ENCODE measurements at places on chromosomes 7 and 10.

- no peak within 1 kb of the TSS for H3K4me3 ChIP-seq
- H3K4me1 ChIP-seq, result no peaks in the 10 kb centered on the region
- no peak within 1 kb of the TSS for H3K27ac ChIP-seq
- no peaks in the 10 kb centered on the region for H3K27me3 ChIP-seq
- no peaks in the 10 kb centered on the region for H3K36me3 ChIP-seq
These were observed at the start of gene FAM237B for GRCh38 chr7:90320801-90321494. FAM237B (minus strand) TSS chr7:90321304; CDS start chr7:90319748, 1,556 bp downstream.

GRCh38 chr7:143958781-143959180, 4.1 kb downstream of the OR2F1 start:
- H3K27me3 ChIP-seq, result no peaks in the 10 kb centered on the region
- no peaks in the 10 kb centered on the region for H3K4me1 ChIP-seq
- H3K36me3 ChIP-seq, result no peaks in the 10 kb centered on the region
- no peak overlapping the region for H3K4me3 ChIP-seq
- DNase-seq, result no peak

GRCh38 chr7:131897790-131898165, 341.4 kb upstream of the PODXL start:
- peaks cover 43% of the 10 kb centered on the region for H3K4me1 ChIP-seq
- DNase-seq, result no peak
- no peaks in the 10 kb centered on the region for H3K27me3 ChIP-seq
- H3K27ac ChIP-seq, result no peak overlapping the region
- no peak overlapping the region for H3K4me3 ChIP-seq

- H3K36me3 ChIP-seq, result no peaks in the 10 kb centered on the region
- no peaks in the 10 kb centered on the region for H3K27me3 ChIP-seq
- no peak overlapping the region for H3K4me3 ChIP-seq
These were observed 31.8 kb upstream of the NKX6-2 start for GRCh38 chr10:132817701-132818211.

GRCh38 chr10:71752391-71753090, 20.8 kb downstream of the VSIR start:
- DNase-seq, result no peak
- H3K36me3 ChIP-seq, result no peaks in the 10 kb centered on the region
- no peaks in the 10 kb centered on the region for H3K4me1 ChIP-seq
- no peak overlapping the region for H3K27ac ChIP-seq

GRCh38 chr7:126635545-126635944, 617.2 kb downstream of the GRM8 start:
- H3K27me3 ChIP-seq, result no peaks in the 10 kb centered on the region
- no peaks in the 10 kb centered on the region for H3K36me3 ChIP-seq
- H3K27ac ChIP-seq, result no peak overlapping the region
- no peak for DNase-seq
- no peak overlapping the region for H3K4me3 ChIP-seq

DNA sequence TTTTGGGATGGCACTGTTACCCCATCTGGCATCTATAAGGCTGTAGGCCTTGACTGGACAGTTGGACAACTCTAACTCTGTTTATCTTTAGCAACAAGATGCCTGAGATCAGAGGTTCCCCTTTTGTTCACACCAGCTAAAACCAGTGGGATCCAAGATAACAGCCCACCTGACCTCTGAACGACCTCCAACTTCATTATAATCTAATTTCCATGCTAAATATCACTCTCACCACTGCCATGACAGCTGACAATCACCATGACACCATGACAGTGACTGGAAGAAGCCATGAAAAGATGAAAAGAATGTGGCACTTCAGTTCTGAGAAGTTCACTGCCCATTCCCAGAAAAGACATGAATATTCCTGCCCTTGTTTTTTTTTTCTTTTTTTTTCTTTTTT, 281.4 kb upstream of the TAC1 start:
- no peak overlapping the region for H3K4me3 ChIP-seq
- DNase-seq, result no peak
- H3K27me3 ChIP-seq, result peaks cover 9% of the 10 kb centered on the region
- no peaks in the 10 kb centered on the region for H3K36me3 ChIP-seq
- H3K4me1 ChIP-seq, result no peaks in the 10 kb centered on the region
- H3K27ac ChIP-seq, result no peak overlapping the region

DNA sequence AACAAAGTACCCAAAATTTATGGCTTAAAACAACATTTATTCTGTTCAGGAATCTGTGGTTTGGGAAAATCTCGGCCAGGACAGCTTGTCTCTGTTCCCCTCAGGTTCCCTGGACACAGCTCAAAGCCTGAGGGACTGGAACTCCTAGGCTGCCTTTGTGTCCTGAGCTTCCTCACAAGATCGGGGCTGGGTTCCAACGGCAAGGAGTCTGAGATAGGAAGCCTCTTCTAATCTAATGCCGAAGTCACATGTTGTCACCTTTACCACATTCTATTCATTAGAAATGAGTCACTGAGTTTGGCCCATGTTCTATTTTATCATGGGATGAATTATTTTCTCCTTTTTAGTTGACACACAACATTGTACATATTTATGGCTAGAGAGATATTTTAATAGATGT, 80.5 kb downstream of the ANKRD26 start:
- no peaks in the 10 kb centered on the region for H3K4me1 ChIP-seq
- H3K27ac ChIP-seq, result no peak overlapping the region
- H3K4me3 ChIP-seq, result no peak overlapping the region
- peaks cover 2% of the 10 kb centered on the region for H3K36me3 ChIP-seq

- H3K27ac ChIP-seq, result no peak overlapping the region
- no peak overlapping the region for H3K4me3 ChIP-seq
- peaks cover 14% of the 10 kb centered on the region for H3K27me3 ChIP-seq
- no peaks in the 10 kb centered on the region for H3K4me1 ChIP-seq
These were observed 218.7 kb downstream of the USP6NL start for GRCh38 chr10:11392776-11393175.

- no peak overlapping the region for H3K27ac ChIP-seq
- H3K36me3 ChIP-seq, result no peaks in the 10 kb centered on the region
- H3K27me3 ChIP-seq, result no peaks in the 10 kb centered on the region
- H3K4me3 ChIP-seq, result no peak overlapping the region
- no peak for DNase-seq
These were observed 117.3 kb downstream of the PRPF18 start for GRCh38 chr10:13703997-13704536.

GRCh38 chr7:22406715-22407114, 49.8 kb upstream of the RAPGEF5 start:
- no peak overlapping the region for H3K4me3 ChIP-seq
- H3K4me1 ChIP-seq, result no peaks in the 10 kb centered on the region
- no peak for DNase-seq
- no peak overlapping the region for H3K27ac ChIP-seq
- H3K36me3 ChIP-seq, result no peaks in the 10 kb centered on the region

GRCh38 chr10:95987685-95988426, 55.5 kb upstream of the CCNJ start:
- H3K27me3 ChIP-seq, result peaks cover 13% of the 10 kb centered on the region
- no peak for DNase-seq
- H3K36me3 ChIP-seq, result no peaks in the 10 kb centered on the region
- H3K4me3 ChIP-seq, result no peak overlapping the region
- H3K4me1 ChIP-seq, result no peaks in the 10 kb centered on the region

GRCh38 chr7:129536323-129536722, 34.0 kb downstream of the SMKR1 start:
- no peaks in the 10 kb centered on the region for H3K36me3 ChIP-seq
- H3K27me3 ChIP-seq, result no peaks in the 10 kb centered on the region
- DNase-seq, result no peak
- H3K4me1 ChIP-seq, result peaks cover 10% of the 10 kb centered on the region
- H3K4me3 ChIP-seq, result no peak overlapping the region
- no peak overlapping the region for H3K27ac ChIP-seq

GRCh38 chr7:44175730-44176129, 13.5 kb downstream of the GCK start:
- H3K36me3 ChIP-seq, result no peaks in the 10 kb centered on the region
- no peak overlapping the region for H3K27ac ChIP-seq
- H3K4me1 ChIP-seq, result peaks cover 10% of the 10 kb centered on the region

DNA sequence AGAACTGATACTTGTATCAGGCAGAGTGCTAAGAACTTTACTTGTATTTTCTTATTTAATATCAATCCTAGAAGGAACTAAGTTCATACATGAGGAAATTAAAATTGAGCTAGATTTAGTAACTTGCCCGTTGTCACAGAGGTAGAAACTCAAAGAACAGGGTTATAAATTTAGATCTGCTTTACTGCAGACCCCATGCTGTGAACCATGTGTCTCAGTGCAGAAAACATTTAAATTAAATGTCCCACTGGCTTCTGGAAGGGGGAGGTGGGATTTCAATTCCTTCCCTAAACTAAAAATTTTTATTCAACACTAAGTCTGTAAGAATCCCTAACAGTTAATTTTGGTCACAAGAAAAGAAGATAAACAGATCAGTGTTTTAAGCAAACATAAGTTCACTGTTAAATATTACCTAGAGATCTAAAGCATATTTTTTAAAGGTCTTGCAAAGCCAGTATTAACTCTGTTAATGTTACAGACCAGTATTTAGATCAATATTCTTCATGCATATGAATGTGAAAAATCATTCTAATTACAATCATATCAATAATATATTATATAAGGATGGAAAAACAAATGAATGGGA, 23.1 kb downstream of the WASL start:
- no peak overlapping the region for H3K4me3 ChIP-seq
- no peaks in the 10 kb centered on the region for H3K27me3 ChIP-seq
- no peaks in the 10 kb centered on the region for H3K36me3 ChIP-seq
- no peak overlapping the region for H3K27ac ChIP-seq
- H3K4me1 ChIP-seq, result peaks cover 4% of the 10 kb centered on the region

DNA sequence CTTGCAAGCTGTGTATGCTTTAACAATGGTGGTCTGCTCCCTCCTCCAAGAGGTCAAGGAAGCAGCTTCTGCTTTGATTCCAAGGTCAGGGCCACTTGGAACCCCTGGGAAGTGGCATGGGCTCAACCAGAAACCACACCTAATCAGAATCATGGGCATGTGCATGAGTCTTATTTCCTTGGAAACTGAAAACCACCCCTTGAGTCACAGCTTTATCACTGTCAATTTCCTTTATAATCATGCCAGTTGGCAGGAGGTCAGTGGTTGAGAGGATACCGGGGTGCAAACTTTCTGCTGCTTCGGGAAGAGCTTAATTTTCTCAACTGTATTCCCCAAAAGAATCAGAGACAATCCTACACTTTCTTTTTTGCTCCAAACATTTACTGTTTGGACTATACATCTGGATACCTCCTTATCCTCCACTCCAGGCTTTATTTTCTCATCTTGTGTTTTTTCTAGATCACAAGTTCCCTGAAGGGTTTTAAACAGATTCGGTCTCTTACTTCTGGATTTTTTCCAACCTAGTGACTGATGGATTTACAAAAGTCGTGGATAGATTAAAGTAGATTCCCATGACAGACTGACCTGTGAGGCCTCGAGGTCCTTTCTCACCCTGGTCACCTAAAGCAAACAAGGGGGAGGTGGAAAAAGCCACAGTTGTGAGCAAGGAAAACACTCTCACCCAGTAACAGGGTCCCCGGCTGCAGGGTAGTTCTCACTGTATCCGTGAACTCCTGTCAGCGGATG, 36.0 kb downstream of the COL17A1 start:
- H3K36me3 ChIP-seq, result no peaks in the 10 kb centered on the region
- no peak overlapping the region for H3K27ac ChIP-seq
- peak overlapping the region; percentile 8 for H3K4me3 ChIP-seq
- H3K4me1 ChIP-seq, result peaks cover 15% of the 10 kb centered on the region
- no peaks in the 10 kb centered on the region for H3K27me3 ChIP-seq

DNA sequence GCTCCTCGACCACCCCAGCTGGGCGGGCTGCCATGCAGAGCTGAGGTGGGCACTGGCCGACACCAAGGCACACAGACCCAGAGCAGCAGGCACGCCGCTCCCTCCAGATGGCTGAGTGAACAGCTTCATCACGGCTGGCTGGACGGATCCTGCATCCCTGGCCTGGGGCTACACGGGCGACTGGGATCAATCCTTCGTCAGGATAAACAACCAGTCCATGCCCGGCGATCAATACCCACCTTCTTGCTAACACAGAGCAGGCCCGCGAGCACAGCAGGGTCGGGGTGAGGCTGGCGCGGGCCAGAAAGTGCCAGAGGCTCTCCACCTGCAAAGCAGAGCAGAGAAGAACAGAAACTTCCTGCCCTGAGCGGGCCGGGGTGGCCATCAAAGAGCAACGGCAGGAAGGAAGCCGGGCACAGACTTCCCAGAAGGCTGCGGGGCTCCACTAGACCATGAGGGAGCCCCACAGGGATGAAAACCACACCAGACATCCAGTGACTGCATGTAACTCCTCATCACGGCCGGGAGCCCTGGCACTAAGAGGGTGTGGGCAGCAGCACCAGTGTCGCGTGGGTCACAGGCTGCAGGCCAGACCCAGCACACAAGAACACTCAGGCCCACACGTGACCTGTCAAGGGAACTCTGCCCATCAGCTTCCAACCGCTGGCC, 166.4 kb downstream of the MAD1L1 start:
- H3K27ac ChIP-seq, result no peak overlapping the region
- no peak overlapping the region for H3K4me3 ChIP-seq
- no peaks in the 10 kb centered on the region for H3K4me1 ChIP-seq
- no peaks in the 10 kb centered on the region for H3K27me3 ChIP-seq
- DNase-seq, result no peak
- H3K36me3 ChIP-seq, result no peaks in the 10 kb centered on the region

GRCh38 chr10:83533290-83533689, 606.0 kb upstream of the GHITM start:
- DNase-seq, result no peak
- no peak overlapping the region for H3K4me3 ChIP-seq
- H3K36me3 ChIP-seq, result no peaks in the 10 kb centered on the region
- no peak overlapping the region for H3K27ac ChIP-seq
- H3K27me3 ChIP-seq, result no peaks in the 10 kb centered on the region

GRCh38 chr10:94172332-94172731, 178.6 kb downstream of the PLCE1 start:
- H3K36me3 ChIP-seq, result no peaks in the 10 kb centered on the region
- H3K27me3 ChIP-seq, result no peaks in the 10 kb centered on the region
- DNase-seq, result no peak

- no peaks in the 10 kb centered on the region for H3K4me1 ChIP-seq
- DNase-seq, result no peak
- no peaks in the 10 kb centered on the region for H3K27me3 ChIP-seq
- no peak overlapping the region for H3K4me3 ChIP-seq
- no peaks in the 10 kb centered on the region for H3K36me3 ChIP-seq
- H3K27ac ChIP-seq, result no peak overlapping the region
These were observed 42.2 kb upstream of the FZD9 start for GRCh38 chr7:73391396-73391795.

DNA sequence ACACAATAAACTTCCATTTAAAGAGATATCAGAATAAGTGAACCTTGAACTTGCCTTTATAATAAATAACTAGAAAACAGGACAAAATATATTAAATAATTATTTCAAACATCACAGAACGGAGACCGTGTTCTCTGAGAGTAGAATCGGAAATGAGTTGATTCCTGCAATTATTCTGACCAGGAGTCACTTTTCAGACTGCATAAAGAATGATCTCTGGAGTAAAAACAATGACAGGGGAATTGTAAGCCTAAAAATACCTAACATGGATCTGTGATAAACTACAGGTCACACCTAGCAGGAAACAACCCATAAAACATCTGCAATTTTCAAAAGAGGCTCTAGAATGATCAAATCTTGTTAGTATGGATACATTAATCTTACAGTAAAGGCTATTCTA, 577.5 kb upstream of the SORCS1 start:
- H3K36me3 ChIP-seq, result no peaks in the 10 kb centered on the region
- H3K4me1 ChIP-seq, result no peaks in the 10 kb centered on the region
- no peak for DNase-seq
- no peaks in the 10 kb centered on the region for H3K27me3 ChIP-seq
- H3K4me3 ChIP-seq, result no peak overlapping the region

- H3K27ac ChIP-seq, result no peak overlapping the region
- no peaks in the 10 kb centered on the region for H3K4me1 ChIP-seq
- H3K4me3 ChIP-seq, result no peak overlapping the region
- no peaks in the 10 kb centered on the region for H3K36me3 ChIP-seq
These were observed 31.9 kb upstream of the KAT6B start for GRCh38 chr10:74794531-74794930.
